Left lobe of liver (tissue), 2 donors: ENCODE measurements at places on chromosomes 5 and 9.

DNA sequence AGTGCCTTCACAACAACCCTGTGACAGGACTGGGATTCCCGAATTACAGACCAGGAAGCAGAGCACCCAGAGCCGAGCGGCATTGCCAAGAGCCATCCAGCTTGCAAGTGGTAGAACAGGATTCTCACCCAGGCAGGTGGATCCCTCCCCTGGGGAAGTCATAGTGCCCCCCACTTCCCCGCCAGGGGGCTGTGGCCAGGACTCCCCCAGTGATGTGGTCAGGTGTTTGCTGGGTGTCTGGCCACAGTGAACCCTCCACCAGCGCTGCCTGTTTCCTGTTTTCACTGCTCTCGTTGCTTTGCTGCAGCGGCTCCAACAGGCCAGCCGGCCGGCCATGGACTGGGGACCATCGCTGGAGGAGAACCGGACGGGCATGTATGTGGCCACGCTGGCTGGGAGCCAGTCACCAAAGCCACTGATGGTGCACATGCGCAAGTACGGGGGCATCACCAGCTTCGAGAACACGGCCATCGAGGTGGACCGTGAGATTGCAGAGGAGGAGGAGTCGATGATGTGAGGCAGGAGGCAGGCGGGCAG, 19.3 kb downstream of the SLC6A7 start:
- no peak for DNase-seq

- no peak for DNase-seq
These were observed 50.1 kb upstream of the POU5F2 start for GRCh38 chr5:93791518-93791972.

- no peak for DNase-seq
These were observed 38.2 kb downstream of the SLC9A3 start for GRCh38 chr5:485946-486491.

DNA sequence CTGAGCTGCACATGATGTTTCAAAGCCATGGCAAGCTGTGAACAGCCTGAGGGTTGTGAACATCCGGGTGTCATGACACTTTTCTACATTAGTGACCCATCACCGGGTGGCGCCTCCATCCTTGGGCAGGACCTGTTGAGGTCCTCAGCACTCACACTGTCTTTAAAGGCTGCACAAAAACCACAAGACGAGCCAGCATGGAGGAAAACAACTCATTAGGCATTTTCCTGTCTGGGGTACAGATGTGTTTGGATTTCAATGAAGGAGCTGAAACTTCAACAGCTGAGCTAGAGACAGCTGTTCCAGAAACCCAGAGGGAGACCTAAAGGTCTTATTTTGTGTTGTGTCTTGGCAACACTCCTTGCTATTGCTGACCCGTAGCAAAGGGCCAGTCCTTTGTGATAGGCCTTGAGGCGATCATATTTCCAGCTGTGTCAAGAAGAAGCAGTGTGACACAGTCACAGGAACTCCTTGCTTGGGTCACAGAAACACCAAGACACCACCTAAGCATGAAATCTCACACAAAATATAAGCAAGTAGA, 151.8 kb upstream of the VLDLR start:
- no peak for DNase-seq

- DNase-seq: peak; percentile 76
These were observed 2.3 kb downstream of the KLF9 start for GRCh38 chr9:70411930-70412831.

DNA sequence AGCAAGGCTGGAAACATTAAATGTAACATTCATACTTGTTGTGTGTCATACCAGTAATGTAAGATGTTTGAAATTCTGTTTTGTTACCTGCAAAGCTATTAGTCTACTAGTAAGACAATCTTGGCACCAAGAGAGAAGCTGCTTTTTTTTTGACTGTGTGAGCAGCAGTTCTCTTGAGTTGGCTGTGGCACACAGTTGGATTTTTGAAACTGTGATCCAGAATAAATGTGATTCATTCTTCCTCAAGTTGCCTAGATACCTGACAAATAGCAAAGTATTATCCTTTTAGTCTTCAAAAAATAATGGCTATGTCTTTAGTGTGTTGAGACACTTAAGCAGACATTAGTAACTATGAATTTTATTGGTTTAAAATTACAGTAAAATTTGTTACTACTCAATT, 57.2 kb upstream of the HAPLN1 start:
- DNase-seq: no peak

DNA sequence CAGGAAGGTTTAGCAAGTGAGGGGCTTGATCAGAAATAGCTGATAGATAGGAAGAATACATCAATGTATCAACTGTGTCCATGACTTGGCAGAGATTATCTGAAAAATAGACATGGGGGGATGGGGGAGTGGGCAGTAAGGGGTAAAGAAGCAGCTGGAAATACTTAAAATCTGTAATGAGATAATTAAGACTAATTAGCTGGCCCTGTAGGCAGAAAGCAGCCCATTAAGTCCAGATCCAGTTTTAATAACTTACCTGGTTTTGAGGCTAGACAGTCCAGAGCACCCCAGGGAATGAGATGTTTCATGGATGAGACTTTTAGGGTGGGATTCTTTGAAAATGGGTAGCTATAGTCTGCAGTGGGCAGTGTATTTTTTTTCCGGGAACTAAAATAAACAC, 116.9 kb upstream of the TLX3 start:
- no peak for DNase-seq

DNA sequence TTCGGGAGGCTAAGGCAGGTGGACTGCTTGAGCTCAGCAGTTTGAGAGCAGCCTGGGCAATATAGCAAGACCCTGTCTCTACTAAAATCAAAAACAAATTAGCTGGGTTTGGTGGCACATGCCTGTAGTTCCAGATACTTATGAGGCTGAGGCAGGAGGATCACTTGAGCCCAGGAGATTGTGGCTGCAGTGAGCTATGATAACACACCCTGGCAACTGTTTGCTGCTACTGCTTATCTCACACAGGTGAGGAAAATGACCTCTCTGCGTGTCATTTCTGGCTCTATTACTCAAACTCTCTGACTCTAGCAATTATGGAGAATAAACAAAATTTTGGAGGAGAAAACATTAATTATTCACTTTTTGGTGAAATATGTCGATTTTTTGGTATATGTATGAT, 45.3 kb upstream of the TMC1 start:
- no peak for DNase-seq

DNA sequence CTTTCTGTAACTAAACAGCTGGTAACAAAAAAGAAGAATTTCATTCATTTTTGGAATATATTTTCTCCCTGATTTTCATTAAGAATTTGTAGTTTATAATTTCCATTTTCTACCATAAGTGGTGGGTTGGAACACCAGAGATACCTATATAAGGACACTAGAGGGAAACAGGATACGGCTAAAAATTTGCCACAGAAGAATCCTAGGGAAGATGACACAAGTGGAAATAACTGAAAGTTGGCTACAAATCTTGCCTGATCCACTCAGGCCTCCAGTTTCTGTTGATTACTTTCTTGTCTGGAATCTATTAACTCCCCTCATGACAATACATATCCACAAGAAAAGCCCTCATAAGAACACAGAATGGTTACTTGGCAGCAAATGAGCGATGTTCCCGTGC, 46.8 kb downstream of the FREM1 start:
- no peak for DNase-seq

DNA sequence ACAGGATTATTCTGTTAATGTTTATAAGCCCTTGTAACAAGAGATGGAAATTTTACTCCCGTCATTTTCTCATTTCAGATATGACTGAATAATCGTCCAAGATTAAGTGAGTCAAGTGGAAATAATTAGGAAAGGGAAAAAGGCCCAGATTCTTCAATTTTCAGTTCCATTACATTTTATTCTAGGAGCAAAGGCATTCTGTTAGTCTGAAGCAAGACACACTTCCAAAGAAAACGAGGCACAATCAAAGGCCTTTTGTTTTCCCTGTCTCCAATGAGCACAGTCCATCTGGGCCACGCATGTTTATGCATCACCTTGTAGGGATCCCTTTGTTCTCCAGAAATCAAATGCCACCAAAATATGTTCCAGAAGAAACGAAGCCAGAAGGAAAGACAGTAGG, 382.9 kb upstream of the RFX3 start:
- DNase-seq: no peak

GRCh38 chr5:164876793-164877192, 1371.4 kb downstream of the MAT2B start:
- DNase-seq: no peak

DNA sequence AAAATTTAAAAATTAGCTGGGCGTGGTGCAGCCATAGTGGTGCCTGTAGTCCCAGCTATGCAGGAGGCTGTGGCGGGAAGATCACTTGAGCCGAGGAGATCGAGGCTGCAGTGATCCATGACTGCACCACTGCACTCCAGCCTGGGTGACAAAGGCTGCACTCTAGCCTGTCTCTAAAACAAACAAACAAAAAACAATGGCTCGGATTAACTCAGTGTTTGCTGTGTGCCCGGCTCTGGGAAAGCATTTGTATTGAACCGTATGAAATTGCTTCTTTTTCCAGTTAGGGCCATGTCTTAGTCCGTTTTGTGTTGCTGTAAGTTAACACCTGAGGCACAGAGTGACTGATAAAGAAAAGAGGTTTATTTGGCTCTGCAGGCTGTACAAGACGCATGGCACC, 62.6 kb downstream of the CFAP77 start:
- DNase-seq: no peak

DNA sequence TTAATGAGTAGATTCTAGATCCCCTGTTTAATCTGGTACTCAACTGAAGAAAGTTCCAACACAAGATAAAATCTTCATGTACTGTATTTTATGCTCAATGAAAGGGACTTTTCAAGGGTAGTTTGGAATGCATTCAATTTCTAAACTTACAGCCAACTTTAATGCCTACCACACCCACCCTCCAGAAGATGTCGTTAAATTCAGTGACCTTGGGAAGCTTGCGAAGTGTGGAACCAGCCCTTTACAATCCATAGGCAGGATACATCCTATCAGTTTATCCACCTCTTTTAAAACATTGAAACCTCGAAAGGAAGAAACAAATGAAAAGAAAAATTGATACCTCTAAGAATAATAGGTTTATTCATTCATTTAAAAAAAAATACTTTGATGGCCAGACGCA, 20.2 kb downstream of the TRPM6 start:
- DNase-seq: no peak

- no peak for DNase-seq
These were observed 12.8 kb upstream of the PITX1 start for GRCh38 chr5:135046661-135047346.

DNA sequence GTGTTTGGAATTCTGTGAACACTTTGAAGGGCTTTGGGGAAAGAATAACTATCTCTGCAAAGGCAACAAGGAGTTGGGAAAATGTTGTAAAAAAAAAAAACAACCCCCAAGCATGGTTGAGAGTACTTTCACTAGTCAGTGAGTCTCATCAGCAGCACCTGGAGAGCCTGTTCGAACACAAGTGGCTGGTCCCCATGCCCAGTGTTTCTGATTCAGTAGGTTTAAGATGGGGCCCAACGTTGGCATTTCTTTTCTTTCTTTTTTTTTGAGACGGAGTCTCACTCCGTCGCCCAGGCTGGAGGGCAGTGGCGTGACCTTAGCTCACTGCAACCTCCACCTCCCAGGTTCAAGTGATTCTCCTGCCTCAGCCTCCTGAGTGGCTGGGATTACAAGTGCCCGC, 59.5 kb downstream of the KLF4 start:
- no peak for DNase-seq

GRCh38 chr9:80842389-80842788, 847.0 kb downstream of the TLE1 start:
- no peak for DNase-seq

DNA sequence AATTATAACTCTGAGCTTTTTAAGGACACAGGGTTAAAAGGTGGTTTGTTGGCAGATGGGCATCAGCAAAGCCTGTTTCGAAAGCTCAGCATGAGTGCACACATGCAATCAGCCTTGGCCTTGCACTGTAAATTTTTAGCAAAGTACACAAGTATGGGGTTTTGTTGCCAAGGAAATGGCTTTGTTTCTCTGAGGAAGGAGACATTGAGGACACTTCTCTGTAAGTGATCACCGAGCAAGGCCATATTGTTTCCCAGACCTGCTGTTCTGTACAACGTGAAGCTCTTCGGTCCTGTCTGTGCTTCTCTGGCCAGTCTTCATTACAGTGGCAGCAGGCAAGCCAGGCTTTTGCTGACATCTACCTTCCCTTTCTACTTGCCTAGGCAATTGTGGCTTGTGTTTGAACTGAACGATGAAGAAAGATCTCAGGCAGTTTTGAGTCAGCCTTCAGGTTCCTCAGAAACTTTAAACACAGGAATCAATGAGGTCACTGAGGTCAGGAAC, 27.9 kb upstream of the GLRX start:
- peak; percentile 75 for DNase-seq

DNA sequence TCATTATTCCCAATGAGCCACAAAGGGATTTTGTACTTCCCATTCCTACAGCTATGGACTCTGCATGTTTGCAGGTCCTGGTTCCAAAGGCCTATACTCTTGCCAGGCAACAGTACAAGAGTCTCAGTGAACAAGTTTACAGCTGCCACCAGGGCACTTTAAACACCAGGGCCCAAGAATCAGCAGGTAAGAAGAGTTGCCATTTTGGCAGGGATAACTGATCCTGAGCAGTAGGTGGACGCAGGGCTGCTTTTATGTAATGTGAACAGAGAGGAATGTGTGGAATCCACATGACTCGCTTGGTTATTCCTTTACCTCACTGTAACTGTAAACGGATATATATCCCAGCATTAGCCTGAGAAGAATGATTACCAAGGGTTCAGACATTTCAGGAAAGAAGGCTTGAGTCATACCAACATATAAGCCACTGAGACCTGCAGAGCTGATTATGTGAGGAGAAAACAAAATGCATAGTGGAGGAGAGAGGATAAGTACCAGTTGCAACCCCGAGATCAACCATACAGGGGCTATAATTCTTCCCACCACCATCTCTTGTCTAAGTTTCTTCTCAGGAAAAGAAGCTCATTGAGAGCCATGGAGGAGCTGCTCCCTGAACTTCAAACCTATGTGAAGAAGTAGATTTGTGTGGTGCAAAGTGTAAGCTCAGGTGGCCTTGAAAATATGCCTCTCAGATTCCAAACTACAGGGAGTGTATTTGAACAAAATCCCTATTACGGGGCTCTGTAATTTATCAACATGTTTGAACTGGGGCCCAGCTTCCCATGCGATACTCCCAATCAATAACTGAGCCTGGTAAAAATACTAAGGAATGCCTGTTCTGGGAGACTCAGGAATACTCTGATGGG, 24.6 kb downstream of the RAPGEF6 start:
- DNase-seq: no peak

GRCh38 chr9:136273244-136273865, 27.7 kb upstream of the QSOX2 start:
- DNase-seq: no peak

DNA sequence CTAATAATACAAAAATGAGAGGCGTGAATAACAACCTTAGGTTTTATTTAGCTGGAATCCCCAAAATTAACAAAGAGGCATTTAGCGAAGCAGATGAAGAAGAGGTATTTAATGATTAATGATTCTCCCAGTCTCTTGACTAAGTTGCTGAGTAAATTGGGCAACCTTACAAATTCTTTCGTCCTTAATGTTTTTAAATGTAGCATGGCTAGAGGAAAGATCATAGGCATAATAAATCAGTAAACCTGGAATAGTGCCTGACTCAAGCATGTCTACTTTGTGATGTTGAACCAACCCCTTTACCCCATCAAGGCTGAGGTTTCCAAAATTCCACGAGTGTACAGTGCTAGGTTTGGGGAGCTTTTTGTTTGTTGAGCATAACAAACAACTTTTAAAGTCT, 7.9 kb downstream of the BHMT start:
- no peak for DNase-seq
